Choroid plexus epithelial cell (primary cell): ENCODE measurements at places on chromosomes 5 and 9.

GRCh38 chr9:128253140-128253990 is 22.4 kb downstream of the GOLGA2 start:
- DNase-seq, result no peak

DNA sequence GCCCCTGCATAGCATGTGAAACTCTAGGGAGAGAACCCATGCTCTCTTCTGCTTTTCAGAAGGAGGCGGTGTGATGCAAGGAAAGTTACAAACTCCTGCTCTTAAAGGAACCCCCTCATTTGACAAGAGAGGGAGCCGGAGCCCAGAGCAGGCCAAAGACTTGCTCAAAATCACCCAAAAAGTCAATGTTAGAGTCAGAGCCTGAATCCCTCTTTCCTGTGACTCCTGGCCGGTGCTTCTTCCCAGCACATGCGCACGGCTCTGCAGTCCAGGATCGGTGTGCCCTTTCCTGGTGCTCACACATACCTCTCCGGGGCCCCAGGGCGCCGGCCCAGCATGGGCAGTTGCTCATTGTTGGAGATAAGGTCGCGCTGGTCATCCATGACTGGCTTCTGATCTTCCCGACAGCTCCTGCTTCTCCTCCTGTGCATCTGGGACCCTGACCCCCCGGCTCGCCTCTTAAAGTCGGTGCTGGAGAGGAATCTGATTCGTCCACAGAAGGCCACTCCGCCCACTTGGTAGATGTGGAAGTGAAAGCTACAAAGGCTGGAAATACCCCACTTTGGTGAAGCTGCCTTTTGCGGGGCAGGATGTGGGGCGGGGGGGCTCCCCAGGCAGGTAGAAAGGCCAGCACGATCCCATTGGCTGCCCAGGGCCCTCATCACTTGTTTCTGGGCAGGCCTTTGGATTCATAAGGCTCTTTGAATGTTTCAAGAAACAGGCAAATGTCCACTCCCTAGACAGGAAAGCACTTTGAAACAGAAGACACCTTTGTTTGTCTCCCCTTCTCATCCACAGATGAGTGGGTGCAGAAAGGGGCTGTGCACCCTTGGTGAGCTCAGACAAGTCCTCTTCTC is at the start of gene CD74:
TSS of gene CD74 (minus strand) at position 592 of the 857 bp plus-strand sequence. CDS start at position 431, 161 bp downstream.
- DNase-seq, result peak; percentile 66

- no peak for DNase-seq
Observed at GRCh38 chr5:113176196-113176595, 199.6 kb downstream of the DCP2 start.

DNA sequence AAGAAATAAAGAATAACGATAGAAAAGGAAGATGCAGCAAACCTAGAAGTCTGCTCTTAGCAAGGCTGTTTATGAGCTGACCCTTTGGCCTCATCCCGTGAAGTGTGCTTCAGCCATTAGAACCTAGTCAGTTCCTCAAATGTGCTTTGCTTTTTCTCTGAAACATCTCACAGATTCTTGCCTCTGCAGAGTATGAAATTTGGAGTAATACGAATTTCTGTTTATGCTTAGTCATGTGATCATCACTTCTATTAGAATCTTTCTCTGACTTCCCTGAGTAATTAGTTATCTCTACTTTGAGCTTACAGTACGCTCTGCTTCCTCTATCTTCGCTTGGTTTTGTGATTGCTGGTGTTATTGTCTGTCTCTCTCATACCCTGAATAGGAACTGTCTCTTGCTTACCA is 11.3 kb downstream of the CYSTM1 start:
- DNase-seq, result no peak

DNA sequence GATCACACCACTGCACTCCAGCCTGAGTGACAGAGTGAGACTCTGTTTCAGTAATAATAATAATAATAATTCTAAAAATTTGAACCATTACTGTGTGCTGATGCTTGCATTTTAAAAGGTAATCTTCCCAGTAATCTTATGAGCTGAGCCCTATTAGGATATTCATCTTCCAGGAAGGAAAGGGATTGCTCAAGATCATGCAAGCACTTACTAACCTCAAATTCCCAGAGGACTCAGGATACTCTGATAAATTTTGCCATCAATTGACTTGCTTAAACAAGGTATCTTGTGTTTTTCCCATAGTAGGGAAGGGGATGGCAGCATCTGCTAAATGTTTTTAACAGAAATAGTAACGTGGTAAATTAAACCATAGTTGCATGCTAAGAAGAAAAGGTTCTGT is 176.4 kb upstream of the MRPS30 start:
- DNase-seq, result no peak

GRCh38 chr5:124039410-124039809 is 527.4 kb downstream of the CSNK1G3 start:
- DNase-seq, result no peak

DNA sequence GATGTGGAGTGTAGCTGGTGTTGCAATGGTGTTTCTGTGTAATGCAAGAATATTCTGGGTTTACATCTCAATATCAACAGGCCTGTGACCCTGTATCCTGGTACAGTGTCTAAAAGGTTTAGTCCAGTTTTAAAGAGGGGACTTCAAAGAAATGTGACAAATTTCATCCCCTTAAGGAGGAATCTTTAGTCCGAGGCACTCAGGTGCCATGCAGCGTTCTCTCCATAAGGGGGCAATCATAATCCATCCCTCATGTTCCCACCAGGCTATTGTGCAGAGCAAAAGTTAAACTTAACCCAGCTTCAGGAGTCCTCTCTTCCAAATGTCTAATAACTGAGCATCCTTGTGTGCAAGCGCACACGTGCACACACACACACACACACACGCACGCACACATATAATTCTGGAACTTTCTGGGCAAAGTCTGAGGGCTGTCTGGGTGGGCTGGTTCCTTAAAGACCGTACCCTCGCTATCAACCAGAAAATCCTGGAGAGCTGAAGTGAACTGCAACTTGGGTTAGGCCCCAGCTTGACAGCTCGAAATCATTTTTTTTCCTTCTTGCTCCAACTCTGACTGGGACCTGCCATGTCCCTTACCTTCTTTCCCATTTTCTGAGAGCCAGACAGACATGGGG is 46.0 kb downstream of the CRB2 start:
- peak; percentile 75 for DNase-seq

- no peak for DNase-seq
Observed at GRCh38 chr9:17025281-17025680, 109.6 kb upstream of the CNTLN start.

DNA sequence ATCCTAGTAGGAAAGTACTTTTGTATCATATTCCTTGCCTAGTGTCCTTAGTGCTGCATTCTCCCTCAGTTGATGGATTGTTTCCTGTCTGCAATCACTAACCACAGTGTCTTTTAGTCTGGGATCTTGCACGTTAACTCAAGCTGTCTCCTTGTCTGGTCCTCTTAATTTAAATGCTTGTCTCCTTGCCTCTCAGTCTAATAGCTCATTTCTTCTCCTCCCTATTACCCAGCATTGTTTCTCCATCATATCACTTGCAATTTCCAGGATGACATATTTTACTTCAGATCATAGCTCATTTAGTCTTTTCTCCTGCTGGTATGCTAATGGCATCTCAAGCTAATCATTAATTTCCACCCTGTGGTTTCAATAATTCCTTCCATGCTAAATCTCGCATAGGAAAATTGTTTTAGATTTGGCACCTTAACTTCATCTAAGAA is 2052.0 kb upstream of the C9orf72 start:
- DNase-seq, result peak; percentile 16

DNA sequence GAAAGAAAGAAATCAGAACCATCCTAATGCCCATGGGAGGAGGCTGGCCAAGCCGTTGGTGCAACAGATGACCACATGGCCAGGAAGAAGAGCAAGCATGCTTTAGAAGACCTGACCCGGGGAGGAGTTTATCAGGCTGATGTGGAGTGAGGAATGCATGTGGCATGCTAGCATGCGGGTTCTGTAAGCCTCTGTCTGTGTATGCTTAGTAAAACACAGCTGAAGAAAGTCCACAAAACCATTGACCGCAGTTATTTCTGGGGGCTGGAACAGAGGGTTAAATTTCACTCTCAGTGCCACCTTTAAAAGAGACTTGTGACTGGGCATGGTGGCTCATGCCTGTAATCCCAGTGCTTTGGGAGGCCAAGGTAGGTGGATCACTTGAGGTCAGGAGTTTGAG is 19.1 kb downstream of the GFI1B start:
- DNase-seq, result peak; percentile 75

DNA sequence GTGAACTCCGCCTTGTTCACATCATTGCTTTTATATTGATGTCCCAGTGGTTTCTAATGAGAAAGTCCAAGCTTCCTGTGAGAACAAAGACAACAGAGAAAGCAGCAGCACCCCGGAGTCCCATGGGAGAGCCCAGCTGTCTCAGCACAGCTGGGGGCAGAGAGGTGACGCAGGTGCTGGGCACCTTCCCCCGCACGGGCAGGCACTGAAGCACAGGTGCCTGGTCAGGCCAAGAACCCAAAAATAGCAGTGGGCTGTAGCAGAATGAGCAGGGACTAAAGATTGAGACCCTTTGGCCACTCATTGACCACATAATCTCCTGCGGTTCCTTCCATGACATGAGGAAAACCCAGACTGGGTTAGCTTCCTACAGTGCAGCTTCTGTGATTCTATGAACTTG is 18.8 kb downstream of the SRD5A1 start:
- no peak for DNase-seq

- DNase-seq, result no peak
Observed at GRCh38 chr9:136863623-136864273, 2.4 kb downstream of the EDF1 start.

- DNase-seq, result no peak
Observed at GRCh38 chr5:113167985-113168384, 191.4 kb downstream of the DCP2 start.

DNA sequence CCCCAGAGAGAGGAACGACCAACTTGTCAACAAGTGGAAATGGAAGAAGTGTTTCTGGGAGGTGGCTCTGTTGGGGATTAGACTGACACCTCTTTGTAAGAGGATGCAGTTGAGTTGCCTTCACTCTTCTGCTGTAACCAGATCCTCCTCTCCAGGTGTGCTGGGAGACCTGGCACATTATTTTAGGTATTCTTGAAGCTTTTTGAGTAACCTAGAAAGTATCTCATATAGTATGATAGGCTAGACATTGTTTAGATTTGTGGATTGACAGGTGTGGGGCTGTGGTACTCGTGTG is 21.6 kb downstream of the SNX30 start:
- DNase-seq, result no peak

- no peak for DNase-seq
Observed at GRCh38 chr5:138743484-138743883, 9.7 kb upstream of the CTNNA1 start.

DNA sequence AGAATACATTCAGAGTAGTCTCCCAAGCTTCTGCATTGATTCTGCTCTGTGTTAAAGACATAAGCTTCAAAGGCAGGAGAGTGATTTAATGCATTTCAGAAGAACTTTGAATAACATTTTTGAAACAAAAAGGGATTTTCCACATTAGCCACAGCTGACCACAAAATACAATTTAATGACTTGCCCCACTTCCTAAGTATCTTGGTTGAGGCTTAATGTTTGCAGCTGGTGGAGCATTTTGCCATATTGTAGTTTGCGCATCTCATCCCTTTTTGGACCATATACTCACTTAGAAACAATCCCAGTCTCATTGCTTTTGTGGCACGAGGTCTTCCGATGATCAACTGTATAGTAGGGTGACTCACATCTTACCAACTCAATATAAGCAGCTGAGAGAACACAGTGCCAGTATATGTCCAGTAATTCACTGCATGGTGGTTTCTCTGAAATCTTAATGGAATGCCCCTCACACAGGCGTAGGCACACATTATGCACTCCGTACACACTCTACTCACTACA is 455.8 kb upstream of the PTGER4 start:
- DNase-seq, result peak; percentile 68

DNA sequence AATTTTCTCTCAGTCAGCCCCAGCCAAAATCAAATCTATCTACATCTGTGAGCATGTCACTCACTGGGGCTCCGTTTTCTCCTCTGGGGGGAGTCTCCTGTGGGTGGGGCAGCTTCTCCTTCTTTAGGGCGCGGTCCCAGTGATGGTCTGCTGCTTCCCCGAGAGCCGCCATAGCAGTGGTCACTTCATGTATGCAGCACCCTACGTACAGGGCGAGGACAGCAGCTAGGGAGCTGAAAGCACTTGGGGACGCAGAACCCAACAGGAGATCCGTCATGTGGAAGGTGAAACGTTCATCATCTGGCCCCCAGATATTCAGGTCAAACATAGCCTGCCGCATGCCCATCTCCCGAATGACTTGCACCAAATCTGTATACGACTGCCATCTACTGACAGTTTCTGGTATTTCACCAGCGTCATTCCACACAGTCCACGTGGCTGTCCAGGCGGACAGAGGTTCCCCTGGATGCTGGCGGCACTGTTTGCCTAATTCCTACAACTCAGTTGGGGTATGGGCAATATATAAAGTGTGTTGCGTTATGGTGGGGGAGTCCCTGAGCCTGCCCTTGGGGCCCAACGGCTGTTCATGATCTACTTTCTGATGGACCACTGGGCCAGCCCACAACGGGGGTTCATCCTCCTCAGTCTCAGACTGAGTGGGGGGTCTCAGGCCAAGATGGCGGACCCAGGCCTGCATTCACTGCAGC is 795.0 kb downstream of the EFNA5 start:
- DNase-seq, result peak; percentile 57

DNA sequence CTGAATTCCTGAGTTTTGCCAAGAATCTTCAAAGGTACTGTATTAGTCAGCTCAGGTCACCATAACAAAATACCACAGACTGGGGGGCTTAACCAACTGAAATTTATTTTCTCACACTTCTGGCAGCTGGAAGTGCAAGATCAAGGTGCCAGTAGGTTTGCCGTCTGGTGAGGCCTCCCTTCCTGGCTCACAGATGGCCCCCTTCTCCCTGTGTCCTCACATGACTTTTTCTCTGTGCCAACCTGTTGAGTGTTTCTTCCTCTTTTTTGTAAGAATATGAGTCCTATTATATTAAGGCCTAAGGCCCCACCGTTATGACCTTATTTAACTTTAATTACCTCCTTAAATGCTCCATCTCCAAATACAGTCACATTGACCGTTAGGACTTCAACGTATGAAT is 156.1 kb upstream of the KIF2A start:
- peak; percentile 16 for DNase-seq

- peak; percentile 20 for DNase-seq
Observed at GRCh38 chr5:160064417-160064810, 54.8 kb downstream of the PWWP2A start.

GRCh38 chr9:83623679-83624076 is 735 bp downstream of the IDNK start:
- no peak for DNase-seq

DNA sequence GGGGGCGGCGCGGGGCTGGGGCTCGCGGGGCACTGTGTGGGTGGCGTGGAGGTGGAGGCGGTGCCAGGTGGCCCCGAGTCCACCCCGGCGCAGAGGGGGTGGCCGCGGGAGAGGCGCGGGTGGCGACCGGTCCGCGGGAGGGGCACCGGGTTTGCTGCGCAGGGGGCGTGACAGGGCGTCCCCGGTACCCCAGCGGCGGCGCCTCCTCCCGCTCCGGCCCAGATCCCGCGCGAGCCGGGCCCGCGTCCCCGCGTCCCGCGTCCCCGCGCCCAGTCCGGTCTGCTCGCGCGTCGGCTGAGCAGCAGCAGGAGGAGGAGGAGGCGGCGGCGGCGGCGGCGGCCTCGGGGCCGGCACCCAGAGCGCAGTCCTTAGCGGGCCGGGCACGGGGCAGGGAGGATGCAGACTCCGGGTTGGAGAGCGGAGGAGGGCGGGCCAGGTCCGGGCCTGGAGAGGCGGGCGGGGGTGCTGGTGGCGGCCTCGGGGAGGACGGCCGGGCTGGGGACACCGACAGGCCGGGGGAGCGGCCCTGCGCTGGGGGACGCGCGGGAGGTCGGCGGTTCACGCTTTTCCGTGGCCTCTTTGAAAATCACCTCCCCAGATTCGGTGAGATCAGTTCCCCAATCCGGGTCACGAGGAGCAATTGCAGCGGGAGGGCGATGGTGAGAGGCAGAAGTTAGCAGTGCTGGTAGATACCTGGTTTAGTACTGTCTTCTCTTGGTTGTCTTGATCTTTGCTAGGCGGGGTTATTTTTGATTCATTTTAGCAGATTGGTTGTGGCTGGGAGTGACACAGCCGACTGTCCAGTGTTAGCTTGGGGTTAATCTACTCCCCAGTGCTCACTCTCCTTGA is 1.7 kb downstream of the TRIO start:
- DNase-seq, result peak; percentile 89
